ENCODE measurements at places on chromosomes 1 and 21.

DNA sequence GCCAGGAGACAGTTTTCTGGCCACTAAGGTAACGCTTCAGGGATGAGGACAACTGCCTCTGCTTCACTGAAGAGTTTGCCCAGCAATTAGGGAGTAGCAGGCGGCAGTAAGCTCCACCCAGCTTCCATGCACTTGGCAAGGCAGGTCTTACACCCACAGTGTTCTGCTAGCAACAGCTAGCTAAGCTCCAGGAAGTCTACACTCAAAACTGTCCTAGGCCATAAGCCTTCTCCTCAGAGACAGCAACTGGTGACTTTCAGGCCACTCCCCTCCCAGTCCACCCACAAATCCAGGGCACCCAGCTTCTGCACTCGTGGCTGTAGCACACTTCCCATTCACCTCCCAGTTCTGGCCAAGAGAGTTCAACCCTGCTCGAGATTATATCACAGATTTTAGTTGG, 47.3 kb downstream of the KMO start:
- no peak for DNase-seq

GRCh38 chr1:109838838-109839240, 71.8 kb upstream of the CSF1 start:
- peak; percentile 62 for DNase-seq

DNA sequence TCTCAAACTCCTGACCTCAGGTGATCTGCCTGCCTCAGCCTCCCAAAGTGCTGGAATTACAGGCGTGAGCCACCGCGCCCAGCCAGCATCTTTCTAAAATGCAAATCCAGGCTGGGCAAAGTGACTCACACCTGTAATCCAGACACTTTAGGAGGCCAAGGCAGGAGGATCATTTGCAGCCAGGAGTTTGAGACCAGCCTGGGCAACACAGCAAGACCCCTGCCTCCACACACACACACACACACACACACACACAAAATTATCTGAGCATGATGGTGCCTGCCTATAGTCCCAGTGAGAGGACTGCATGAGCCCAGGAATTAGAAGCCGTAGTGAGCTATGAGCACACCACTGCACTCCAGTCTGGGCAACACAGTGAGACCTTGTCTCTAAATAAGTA, 16.8 kb upstream of the PABPC4 start:
- no peak for DNase-seq

DNA sequence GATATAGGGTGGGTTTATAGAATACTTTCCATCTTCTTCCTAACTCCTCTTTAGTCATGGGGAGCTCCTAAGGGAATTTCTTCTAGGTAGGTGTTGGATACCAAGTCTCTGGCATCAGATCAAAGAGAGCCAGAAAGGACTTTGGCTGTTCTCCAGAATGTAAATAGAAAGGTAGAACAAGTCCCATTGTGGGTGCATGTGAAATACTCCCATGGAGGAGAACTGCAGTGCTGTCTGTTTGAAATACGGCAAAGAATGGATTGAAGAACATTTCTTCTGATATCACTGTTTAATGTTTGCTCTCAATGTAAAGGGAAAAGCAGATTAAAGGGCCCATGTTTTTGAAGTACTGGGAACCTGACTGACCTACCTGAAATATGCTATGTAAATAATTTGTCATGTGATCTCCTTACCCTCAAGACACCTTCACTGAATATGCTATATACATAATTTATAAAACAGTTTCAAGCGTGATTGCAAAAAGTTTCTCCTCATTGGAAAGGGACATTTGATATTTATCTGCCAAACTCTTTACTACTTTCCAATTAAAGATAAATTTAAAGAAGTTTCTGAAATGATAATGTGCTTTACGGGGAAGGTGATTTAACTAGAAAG, 65.9 kb downstream of the LAMC1 start:
- no peak for DNase-seq

GRCh38 chr1:240090014-240090413, 1.7 kb upstream of the FMN2 start:
- DNase-seq, result no peak

GRCh38 chr1:27603309-27603680, 649 bp downstream of the AHDC1 start:
- no peak for DNase-seq

DNA sequence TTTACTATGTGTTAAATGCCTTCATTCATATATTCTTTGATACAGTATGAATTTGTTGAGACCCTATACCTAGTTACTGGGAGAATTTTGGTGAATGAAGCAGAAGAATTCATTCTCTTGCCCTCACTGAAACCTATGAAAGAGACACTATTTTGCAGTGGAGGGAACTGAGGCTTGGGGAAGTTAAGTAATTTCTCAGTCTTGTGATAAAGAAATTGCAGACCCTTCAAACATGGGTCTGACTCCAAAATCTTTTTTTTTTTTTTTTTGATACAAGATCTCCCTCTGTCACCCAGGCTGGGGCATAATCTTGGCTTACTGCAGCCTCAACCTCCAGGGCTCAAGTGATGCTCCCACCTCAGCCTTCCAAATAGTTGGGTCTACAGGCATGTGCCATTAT, 132.1 kb downstream of the DNM3 start:
- no peak for DNase-seq

- no peak for DNase-seq
Observed at GRCh38 chr21:24870633-24871032, 736.6 kb downstream of the MRPL39 start.

DNA sequence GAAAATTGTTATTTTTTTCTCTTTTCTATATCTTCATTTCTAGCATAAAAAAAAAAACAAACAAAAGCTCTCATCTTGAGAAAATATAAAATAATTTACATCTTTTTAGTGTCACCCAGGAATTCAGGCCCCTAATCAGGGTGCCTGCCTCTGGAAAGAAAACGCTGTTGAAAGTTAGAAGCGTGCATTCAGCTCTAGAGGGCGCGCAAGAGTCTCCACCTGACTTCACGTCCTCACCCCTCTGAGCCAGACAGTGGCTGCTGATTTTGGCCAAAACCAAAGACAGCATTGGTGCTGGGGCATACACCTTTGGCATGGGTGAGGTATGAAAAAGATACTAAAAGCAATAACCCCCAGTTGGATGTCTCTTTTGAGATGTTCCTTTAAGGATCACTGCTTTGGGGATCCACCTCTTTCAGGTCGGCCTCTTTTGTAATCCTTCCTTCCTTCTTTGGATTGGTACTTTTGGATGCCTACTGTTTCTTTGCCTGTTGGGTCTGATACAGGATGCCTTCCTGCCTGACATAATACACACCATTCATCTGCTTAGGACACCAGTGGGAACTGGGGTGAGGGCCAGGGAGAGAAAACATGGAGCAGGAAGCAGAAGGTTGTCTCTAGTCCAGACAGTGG, 77.6 kb upstream of the CHRM3 start:
- DNase-seq, result no peak

DNA sequence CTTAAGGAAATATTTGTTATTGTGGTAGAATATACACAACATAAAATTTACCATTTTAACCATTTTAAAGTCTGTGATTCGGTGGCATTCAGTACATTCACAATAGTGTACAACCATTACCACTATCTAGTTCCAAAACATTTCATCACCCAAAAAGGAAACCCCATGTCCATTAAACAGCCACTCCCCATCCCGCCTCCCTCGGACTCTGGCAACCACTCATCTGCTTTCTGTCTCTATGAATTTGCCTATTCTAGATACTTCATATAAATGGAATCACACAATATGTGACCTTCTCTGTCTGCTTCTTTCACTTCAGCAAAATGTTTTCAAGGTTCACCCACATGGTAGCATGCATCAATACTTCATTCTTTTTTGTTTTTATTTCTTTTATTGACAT, 51.3 kb downstream of the PTP4A2 start:
- DNase-seq, result no peak

DNA sequence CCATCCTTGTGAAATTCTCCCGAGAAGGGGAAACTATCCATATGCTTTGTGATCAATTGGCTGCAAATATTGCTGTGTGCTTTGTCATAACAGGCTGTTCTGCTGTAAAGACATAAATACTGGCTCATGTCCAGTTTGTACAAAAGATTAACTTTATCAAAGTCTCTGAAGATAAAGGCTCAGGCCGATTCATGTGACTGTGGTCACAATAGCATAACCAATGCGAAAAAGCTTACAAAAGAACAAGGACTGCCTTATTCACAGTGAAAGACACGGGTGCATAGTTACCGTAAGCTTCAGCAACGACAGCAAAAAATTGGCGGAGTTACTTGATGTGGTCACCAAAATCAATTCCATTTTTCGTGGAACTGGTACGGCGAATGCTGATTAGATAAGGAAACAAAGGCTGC, 173.6 kb upstream of the CHRM3 start:
- DNase-seq, result no peak

GRCh38 chr1:34842952-34843371, 16.6 kb downstream of the SMIM12 start:
- DNase-seq, result no peak

- DNase-seq, result no peak
Observed at GRCh38 chr1:96291468-96291867, 430.1 kb upstream of the PTBP2 start.

- DNase-seq, result no peak
Observed at GRCh38 chr1:59917026-59917784, 9.4 kb downstream of the CYP2J2 start.

DNA sequence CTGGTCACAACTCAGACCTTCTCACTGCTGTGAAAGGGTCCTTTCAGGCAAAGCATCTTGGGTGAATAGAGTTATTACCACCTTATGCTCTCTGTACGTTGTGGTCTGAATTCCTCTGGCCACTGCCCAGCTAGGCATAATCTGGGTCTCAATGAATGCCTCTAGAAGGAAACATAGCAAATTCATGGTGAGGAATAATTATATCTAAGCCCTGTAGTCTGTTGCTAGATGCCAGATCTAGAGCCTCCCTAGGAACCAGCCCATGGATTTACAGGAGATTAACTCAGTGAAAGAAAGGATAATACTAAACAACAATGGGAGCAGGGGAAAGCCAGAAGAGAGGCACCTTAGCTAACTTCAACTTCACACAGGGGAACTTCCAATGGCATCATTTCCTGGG, 2.4 kb upstream of the COL11A1 start:
- peak; percentile 28 for DNase-seq

DNA sequence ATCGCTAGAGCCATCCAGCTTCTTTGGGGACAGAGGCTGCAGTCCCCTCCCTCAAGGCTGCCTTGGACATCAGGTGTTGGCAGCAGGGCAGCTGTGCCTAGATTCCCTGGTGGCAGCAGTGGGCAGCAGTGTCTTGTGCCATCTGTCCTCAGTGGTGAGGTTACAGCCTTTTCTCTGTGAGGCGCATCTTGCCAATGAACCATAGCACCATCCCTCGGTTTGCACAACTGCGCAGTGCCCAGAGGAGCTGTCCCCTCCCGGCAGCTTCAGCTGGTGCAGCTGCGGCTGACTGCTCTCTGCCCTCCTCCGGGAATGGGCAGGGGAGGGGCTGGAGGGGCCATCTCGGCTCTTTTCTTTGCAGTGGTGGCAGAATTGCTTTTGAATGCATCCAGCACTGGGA, 59.0 kb upstream of the C8B start:
- DNase-seq, result no peak

Measured in amniotic epithelial cell (primary cell).